Muscle of arm (tissue), 14 donors: ENCODE measurements at places on chromosomes 12 and 14. TPM values are rescaled to one million over a fixed set of nuclear protein-coding genes. Genes with fewer than 3 reads are reported as not detected.

PMCH gene
- polyA plus RNA-seq, result not detected

GRCh38 chr14:100476012-100476822 is 111.0 kb downstream of the BEGAIN start:
- DNase-seq, result no peak

DNA sequence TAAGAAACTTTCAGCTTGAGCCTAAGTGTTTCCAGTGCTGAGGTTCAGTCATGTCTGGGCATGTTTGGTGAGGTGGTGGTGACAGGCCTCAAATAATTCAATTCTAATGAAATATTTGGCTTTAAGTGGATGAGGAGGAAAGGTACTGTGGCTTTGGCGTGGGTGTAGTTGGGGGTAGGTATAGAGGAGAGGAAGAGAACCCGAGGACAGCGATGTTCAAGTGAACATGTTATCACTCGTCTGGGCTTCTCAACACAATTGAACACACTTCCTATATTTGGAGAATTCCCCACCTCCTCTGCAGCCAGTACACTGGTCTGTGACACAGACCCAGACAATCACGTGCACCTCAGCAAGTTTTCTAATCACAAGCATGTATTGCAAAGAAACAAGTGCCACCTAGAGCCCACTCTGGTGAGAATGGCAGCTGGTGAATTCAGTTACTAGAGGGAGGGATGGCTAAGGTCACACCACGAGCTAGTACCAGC is 53.0 kb downstream of the IFNG-AS1 start:
- no peak for DNase-seq

KCNH3 gene
- polyA plus RNA-seq, result 2.5 TPM

- DNase-seq, result no peak
Observed at GRCh38 chr14:77065851-77066577, 32.0 kb upstream of the CIPC start.

DNA sequence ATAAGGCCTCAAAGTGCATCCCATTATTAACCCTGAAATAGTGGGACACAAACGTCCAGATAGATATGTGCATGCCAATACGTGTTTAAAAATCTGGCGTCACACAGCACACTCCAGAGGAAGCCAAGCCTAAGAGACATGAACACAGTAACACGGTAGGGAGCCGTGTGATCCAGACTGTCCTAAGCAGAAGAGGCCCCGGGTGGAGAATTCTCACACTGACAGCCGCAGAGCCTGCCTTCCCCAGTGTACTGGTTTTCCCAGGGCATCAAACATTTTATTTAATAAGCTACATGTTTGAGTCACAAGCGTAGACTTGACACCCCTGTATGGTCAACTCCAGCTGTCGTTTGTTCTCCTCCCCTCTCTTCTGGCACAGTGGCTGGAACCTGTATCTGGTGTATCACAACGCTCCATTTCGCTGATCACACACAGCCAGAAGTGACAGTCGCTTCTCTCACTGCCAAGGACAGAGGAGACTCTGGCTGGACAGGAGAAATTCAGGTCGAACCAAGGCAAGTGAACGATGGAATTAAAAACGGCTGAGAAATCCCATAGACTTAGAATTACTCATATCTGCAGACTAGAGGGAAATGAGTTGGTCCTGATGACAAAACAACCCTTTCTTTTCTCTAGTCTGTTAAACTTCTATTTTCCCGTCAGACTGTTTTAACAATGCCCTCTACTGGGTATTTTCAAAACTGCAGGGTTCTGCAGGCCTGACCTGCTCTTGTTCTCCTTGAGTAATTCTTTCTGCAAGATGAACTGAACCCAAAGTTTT is 359.9 kb downstream of the RGS6 start:
- peak; percentile 82 for DNase-seq

DNA sequence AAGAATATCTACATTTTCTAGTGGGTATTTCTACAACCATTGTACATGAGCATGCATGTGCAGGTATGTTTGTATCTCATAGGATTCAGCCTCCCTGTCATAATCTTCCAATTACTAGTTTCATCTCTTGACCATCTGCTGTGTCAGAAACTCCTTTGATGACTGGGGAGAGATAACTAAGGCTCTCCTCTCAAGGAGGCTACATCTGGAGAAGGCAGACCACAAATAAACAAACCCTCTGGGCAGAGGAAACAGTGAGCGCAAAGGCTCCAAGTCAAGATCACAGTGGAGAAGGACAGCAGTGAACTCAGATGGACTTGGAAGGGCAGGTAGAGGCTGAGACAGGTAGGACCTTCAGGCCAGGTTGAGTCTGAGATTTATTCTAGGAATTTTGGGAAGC is 166.4 kb downstream of the PELI2 start:
- DNase-seq, result no peak

DNA sequence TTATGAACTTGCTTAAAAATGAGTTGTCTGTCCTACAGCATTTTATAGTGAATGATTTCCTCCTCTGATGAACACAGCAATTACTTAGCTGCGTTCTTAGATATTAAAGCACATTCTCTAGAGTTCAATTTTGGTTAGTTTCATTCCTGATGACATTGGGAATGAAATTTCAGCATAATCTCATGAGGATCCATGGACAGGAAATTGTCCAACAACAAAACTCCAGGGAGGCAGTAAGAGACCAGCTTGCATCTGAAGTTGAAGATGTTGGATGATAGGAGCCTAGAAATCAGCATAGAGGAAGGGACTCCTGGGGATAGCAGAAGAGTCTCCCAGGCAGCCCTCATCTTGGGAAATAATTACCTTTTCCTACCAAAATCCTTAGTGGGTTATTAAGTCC is 128.7 kb upstream of the RAP1B start:
- DNase-seq, result no peak

DNA sequence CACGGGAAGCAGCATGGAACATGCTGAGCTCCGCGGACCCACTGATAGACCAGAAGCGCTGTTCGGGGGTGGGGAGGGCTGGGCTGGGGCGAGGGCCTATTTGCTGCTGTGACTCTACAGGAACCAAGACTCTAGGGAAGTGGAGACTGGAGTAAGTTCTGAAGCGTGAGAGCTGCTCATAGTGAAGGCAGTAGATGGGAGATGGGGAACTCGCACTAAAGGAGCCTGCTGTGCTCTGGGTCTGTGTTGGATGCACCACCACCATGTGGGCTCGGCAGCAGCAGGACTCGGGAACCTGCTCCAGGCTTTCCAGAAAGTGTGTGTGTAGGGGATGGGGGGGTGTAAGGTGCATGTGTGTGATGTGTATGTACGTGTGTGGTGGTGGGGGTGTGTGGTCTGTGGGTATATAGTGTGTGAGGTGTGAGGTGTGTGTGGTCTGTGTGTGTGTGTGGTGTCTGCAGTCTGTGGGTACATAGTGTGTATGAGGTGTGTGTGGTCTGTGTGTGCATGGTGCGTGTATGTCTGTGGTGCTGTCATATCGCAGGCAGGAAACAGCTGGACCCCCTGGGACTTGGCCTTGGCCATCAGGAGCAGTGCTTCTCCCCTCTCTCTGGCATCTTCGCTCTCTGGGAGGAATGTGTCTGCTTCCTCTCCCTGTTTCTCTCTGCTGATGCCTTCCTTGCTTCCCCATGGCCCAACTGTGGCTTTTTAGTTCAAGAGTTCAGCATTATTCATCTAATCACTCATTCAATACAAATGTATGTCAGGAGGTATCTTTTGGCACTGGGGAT is 378.9 kb downstream of the FUT8 start:
- peak; percentile 0 for DNase-seq

DNA sequence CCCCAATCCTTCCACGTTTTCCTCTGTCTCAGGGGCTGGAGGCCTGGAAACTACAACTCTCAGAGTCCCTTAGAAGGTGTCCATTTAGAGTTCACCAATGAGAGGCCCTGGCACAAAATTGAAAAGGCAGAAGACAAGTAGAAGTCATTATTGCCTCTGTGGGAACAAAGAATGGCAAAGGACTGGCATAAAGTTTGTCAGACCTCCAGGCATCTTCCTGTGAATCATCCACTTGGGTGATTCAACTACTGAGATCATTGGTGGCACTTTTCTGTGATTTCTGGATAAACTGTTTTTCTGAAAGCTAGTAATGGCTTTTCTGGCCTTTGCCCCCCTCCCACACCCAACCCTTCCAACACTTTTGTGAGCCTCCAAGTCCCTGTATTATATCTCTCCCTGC is 42.6 kb upstream of the C12orf42 start:
- DNase-seq, result no peak

BICDL1 gene
- polyA plus RNA-seq, result 8.0 TPM

- no peak for DNase-seq
Observed at GRCh38 chr14:96057738-96058137, 18.6 kb downstream of the C14orf132 start.

DNA sequence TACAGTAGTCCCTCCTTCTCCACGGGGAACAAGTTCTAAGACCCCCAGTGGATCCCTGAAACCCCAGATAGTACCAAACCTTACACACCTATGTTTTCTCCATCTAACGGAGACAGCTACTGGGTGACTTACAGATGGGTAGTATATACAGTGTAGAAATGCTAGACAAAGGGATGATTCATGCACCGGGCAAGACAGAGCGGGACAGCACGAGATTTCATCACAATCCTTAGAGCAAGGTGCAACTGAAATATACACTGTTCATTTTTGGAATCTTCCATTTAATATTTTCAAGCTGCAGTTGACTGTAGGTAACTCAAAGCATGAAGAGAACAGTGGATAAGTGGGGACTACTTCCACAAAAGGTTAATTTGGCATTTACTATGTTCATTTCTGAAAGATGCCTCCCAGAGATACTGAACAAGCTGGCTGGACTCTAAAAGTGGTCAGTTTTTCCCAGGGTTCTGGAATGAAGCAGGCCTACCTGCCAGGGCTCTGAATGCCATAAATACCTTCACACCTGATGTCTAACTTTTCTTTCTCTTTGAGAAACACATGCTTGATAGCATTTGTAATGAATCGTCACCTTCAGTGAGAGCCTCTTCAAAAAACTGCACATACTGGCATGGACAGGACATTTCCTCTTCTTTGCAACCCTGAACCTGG is 127.7 kb upstream of the FOXN3 start:
- no peak for DNase-seq

GRCh38 chr14:59919570-59920377 is at the start of gene LRRC9:
Gene LRRC9, plus strand, starts transcription at chr14:59920144.
- peak; percentile 23 for DNase-seq

GRCh38 chr12:133215724-133216123 is 20.0 kb downstream of the ANHX start:
- no peak for DNase-seq

PCED1B gene
- not detected for polyA plus RNA-seq

KRT82 gene
- not detected for polyA plus RNA-seq

AREL1 gene
- 15.4 TPM for polyA plus RNA-seq

PZP gene
- 1.0 TPM for polyA plus RNA-seq

KDM2B gene
- 14.0 TPM for polyA plus RNA-seq

GRCh38 chr12:52081263-52081733 is 1.8 kb downstream of the SMIM41 start:
- no peak for DNase-seq

KRT1 gene
- polyA plus RNA-seq, result 0.84 TPM

DNA sequence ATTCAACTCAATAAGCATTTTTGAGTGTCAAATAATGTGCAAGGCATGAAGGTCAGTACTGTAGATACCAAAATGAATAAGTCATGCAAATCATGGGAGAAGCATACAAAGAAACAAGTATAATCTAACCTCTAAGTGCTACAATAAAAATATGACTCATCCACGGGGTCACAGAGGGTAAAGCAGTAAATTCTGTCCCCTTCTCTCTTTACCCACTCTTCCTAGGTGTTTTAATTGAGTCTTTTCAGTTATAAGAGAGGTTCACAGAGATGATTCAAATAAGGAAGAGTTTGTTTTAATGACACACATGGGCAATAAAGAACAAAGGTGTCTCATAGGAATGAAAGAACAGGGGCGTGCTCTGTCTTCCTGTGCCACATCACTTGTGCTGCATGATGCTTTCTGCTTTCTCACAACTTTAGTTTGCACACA is 71.5 kb upstream of the DAAM1 start:
- no peak for DNase-seq

DNA sequence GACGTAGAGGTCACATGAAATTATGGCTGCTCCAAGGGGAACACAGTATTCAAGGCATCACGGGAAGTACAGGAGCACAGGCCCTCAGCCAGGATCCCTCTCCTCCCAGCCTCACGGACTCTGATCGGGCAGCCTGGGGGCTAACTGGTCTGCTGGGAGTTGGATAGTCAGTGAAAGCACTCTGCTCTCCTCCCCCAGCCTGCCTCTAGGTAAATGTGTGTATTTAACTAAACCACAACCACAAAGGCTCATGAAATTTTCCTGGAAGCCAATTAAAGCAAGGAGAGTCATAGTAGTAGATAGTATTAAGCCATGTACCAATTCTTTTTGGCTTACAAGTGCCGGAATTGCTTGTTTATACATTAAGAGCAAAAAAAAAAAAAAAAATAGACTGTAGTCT is 254.3 kb downstream of the MSRB3 start:
- no peak for DNase-seq

GRCh38 chr12:94705676-94706075 is 55.3 kb upstream of the TMCC3 start:
- DNase-seq, result no peak

DNA sequence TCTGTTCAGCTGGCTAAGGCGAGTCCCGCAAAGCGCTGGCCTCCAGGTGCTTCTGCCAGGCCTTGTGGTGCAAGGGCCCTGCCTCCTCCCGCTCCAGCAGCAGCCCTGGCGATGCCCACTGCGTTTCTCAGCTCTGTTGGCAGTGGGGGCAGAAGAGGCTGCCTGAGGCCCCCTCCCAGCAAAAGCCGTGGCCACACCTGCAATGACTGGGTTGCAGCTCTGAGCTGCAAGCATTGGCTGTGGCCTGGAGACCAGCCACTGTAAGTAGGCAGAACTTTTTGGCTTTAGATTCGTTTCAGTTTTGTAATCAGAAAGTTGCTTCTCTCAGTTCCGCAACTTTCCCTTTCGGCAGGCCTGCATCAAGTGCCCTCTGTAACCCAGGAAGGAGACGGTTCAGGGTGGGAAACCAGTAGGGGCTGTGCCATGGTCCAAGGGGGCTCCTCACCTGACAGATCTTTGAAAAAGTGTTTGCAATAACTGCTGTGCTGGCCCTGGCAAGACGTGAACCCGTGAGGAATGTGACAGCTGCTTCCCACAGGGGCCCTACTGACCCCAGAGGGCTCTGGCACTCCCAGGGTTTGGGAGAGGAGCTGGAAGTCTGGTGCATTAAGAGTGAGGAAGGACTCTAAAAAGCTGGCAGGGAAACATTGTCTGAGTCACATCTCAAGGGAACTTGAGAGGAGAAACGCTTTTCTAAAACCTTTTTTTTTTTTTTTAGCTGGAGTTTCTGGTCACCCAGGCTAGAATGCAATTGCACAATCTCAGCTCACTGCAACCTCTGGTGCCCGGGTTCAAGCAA is 54.5 kb upstream of the MAX start:
- DNase-seq, result no peak

DNA sequence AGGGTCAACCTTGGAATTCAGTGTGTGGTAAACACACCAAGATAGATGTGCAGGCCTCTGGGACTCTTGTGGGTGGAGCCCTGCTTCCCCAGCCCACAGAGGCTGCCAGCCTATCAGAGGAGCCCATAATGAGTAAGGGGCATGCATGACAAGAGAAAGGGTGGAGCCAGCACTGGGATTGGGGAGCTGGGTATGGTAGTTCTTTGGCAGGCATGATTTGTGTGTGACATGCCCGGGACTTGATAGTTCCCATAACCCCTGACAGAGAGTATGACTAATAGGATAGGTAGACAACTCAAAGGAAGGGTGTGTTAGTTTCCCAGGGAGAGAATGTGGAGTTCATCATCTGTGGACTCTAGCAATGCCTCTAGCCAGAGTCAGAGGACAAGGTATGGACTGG is 143.0 kb downstream of the EMP1 start:
- no peak for DNase-seq

CYP46A1 gene
- polyA plus RNA-seq, result not detected

GRCh38 chr12:56205445-56205844 is 16.2 kb upstream of the SMARCC2 start:
- DNase-seq, result no peak
